ENCODE measurements at places on chromosomes 3 and 15. TPM values are rescaled to one million over a fixed set of nuclear protein-coding genes. Genes with fewer than 3 reads are reported as not detected.

Gene LCMT2
- 7.6 TPM for total RNA-seq

Gene CD86
- 0.64 TPM for total RNA-seq

Gene COL8A1
- 18.0 TPM for total RNA-seq

Gene SCG5
- total RNA-seq, result 1.1 TPM

Gene MUC20
- total RNA-seq, result 1.4 TPM

Gene PLSCR2
- total RNA-seq, result not detected

Gene BNC1
- total RNA-seq, result not detected

Gene C3orf20
- total RNA-seq, result 0.36 TPM

- DNase-seq, result no peak
Observed at GRCh38 chr15:35244227-35244626, 159.1 kb upstream of the NANOGP8 start.

- no peak for DNase-seq
Observed at GRCh38 chr3:123633530-123633929, 48.7 kb upstream of the HACD2 start.

GRCh38 chr3:8678751-8679150, 34.2 kb upstream of the SSUH2 start:
- no peak for DNase-seq

DNA sequence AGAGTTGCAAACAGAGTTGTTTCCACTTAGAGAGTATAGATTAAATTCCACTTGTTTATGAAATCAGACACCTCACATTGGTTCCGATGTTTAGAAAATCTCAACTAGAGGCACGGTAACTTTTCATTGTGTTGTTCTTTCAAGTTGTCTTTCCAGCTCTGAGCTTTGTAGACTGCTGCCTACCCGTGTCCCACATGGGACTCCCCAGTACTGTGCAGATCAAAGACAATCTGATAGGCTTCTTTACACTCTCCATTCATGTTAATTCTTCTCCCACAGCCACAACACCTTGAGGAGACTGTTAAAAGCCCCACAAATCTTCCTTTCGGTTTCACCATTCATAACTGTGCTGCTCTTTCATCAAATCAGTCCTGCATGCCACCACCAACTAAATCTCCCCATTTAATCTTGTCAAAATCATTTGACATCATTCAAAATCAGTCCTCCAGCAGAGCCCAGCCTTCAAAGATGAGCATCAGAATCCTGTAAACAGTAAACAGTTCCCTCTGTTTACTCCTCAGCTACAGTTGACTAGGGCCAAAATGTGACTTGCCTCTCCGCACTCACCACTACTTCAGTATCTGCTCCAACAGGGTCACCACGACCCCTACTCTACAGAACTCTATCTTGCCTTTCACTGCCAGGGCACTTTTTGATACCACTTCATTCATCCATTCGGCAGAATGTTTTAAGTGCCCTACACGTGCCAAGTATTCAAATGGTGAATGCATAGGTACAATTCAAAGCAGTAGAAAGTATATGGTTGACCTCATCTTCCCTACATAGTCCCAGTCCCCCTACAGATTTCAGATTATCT, 8.3 kb downstream of the ANXA2 start:
- no peak for DNase-seq

DNA sequence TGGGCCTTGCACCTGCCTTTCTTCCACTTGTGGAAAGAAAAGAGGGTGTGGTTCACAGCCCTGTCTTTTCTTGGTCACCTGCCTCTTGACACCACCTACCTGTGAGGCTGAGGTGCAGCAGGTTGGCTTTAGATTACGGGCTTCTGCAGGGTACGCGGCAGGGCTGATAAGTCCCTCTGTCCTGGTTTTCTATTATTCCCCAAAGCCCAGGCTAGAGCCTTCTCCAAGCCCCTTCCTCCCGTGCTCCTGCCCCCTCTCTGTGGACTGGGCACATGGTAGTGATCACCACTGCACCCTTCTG, 44.8 kb upstream of the HACD2 start:
- DNase-seq, result no peak

- DNase-seq, result no peak
Observed at GRCh38 chr15:99142562-99142961, 37.7 kb downstream of the SYNM start.

GRCh38 chr3:149975919-149976318, 5.2 kb upstream of the PFN2 start:
- DNase-seq, result no peak

DNA sequence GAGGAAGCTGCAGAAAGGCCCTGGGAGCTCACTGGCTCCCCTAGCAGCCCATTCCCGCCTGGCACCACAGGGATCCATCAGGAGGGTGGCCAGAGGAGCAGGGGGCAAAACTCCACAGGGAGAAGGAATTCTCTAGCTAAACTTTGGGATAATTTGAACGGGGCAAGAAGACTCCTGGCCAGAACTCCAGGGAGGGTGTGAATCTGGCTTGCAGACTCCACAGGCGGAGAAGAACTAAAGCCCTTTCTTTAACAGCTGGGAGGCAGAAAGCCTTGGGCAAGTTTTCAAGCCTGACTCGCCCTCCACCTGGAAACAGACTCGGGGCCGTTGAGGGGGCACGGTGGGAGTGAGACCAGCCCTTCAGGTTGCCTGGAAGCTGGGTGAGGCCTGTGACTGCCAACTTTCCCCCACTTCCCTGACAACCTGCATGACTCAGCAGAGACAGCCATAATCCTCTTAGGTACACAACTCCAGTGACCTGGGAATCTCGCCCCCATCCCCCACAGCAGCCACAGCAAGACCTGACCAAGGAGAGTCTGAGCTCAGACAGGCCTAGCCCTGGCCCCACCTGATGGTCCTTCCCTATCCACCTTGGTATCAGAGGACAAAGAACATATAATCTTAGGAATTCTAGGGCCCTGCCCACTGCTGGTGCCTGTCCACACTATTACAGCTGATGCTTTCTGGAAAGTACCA, 28.6 kb downstream of the SLC27A2 start:
- DNase-seq, result no peak

DNA sequence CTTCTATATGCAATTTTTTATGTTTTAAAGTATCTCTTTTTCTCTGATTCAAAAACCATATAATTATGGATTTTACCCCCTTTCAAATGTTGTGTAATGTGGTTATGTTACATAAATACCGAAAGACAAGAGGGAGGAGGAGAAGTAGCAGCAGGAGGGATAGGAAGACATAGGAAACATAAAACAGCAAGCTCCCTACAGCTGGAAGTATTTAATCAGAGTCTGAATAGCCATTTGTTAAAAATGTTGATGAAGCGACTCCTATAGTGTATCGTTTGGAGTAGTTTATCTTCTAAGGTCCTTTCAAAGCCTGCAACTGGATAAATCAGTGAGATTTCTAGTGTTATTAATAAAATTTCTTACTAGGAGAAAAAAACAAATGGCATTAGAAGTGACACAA, 598.1 kb upstream of the GOLIM4 start:
- DNase-seq, result no peak

DNA sequence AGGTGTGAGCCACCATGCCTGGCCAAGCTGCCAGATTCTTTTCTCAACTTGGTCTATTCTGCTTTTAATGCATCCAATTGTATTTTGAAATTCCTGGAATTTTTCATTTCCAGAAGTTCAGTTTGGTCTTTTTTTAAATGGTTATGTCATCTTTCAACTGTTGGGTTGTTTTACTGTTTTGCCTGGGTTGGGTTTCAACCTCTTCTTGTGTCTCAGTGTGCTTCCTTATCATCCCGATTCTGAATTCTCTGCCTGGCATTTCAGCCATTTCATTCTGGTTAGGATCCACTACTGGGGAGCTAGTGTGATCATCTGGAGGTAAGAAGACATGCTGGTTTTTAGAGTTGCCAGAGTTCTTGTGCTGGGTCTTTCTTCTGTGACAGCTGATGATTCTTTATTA, 61.5 kb downstream of the LRRC49 start:
- DNase-seq, result no peak

Measured in heart right ventricle (tissue), 16 donors.